ENCODE measurements at places on chromosomes 5 and 9. TPM values are rescaled to one million over a fixed set of nuclear protein-coding genes. Genes with fewer than 3 reads are reported as not detected.

DNA sequence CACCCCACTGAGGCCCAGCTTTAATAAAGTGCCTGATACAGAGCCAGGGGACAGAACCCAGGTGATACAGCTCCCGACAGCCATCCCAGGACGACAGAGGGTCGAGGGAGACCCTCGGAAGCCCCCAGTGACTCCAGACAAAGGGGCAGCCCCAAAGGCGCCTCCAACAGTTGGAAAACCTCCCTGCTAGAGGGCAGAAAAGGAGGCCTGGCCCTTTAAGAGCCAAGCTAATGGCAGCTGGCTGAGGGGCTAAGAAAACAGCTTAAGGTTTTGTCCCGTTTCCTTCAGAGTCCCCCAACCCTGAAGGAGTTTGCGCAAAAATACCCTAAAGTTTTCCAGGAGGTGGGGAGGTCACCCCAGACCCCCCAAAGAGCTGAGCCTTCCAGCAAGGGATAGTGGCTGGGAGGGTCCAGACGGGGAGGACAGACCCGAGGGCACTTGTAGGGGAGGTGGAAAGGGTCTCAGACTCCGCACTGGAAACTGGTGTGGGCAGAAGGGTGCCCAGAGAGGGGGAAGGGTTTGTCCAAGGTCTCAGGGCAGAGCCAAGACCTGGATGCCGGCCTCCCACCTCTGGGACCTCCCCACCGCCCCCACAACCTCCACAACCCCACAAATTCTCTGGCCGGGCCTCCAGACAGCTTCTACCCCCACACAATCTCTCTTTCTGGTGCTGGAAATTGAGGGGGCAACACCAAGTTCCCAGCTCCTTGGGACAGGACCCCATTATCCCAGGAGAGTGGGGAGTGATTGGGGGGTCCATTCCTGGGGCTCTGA is 8.2 kb upstream of the AK1 start:
- H3K36me3 ChIP-seq = peaks cover 6% of the 10 kb centered on the region
- peaks cover 8% of the 10 kb centered on the region for H3K4me1 ChIP-seq
- no peak overlapping the region for H3K27ac ChIP-seq
- H3K4me3 ChIP-seq = no peak overlapping the region
- no peaks in the 10 kb centered on the region for H3K27me3 ChIP-seq

- H3K4me1 ChIP-seq = peaks cover under 1% of the 10 kb centered on the region
- H3K27me3 ChIP-seq = peaks cover 35% of the 10 kb centered on the region
- no peaks in the 10 kb centered on the region for H3K36me3 ChIP-seq
- no peak overlapping the region for H3K27ac ChIP-seq
Measured at GRCh38 chr5:176173647-176174046, 64.6 kb upstream of the SIMC1 start.

DNA sequence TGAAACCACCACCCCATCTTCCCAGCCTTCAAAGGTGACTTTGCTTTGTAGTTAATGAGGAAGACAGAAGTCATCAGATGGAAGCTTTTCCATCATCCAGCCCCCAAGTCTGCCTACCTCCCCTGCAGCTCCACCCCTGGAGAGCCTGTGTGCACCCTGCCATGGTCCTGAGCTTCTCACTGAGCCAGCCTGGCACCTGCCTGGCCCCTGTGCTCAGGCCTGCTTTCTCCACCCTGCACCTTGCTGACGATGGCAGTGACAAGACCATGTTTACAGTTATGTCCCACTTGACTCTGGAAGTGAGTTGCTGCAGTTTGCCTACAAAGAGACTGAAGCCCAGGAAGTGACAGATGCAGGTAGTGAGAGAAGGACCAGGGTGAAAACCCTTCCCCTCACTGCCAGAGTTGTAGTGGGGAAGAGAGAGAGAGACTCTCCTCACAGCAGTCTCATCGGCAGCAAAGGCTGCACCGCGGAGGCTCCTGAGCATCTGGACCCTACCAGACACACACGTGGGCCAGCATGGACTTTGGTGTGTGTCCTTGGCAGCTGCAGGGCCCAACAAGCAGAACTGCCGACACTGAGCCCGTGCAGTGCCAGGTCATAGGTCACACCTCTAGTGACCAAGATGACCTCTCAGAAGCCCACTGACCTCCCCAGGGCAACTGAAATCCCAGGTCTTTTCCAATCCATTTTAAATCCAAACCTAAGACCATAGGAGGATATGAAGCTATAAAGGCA is 107.1 kb downstream of the CACNA1B start:
- H3K4me1 ChIP-seq = no peaks in the 10 kb centered on the region
- no peak overlapping the region for H3K4me3 ChIP-seq
- peaks cover 6% of the 10 kb centered on the region for H3K27me3 ChIP-seq
- no peak for DNase-seq

Gene PCDHAC2
- total RNA-seq = not detected

GRCh38 chr9:29753638-29754037 is 2180.4 kb upstream of the C9orf72 start:
- H3K4me1 ChIP-seq = peaks cover 42% of the 10 kb centered on the region
- no peaks in the 10 kb centered on the region for H3K27me3 ChIP-seq
- H3K4me3 ChIP-seq = no peak overlapping the region
- H3K27ac ChIP-seq = no peak overlapping the region
- no peak for DNase-seq

DNA sequence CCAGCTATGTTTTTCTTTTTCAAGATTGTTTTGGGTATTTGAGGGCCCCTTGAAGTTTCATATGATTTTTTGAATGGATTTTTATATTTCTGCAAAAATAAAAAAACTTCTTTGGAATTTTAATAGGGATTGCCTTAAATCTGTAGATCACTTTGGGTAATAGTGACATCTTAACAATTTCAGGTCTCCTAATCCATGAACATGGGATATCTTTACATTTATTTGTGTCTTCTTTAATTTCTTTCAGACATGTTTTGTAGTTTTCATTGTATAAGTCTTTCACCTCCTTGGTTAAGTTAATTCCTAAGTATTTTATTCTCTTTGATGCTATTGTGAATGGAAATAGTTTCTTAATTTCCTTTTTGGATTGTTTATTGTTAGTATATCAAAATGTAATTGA is 79.1 kb downstream of the PPIC start:
- H3K27ac ChIP-seq = no peak overlapping the region
- H3K4me1 ChIP-seq = no peaks in the 10 kb centered on the region
- no peak for DNase-seq
- H3K27me3 ChIP-seq = no peaks in the 10 kb centered on the region
- H3K36me3 ChIP-seq = peaks cover 20% of the 10 kb centered on the region

- H3K4me3 ChIP-seq = no peak overlapping the region
- DNase-seq = no peak
- H3K4me1 ChIP-seq = peaks cover 19% of the 10 kb centered on the region
- H3K27ac ChIP-seq = no peak overlapping the region
Measured at GRCh38 chr5:138668451-138669380, 84.5 kb upstream of the CTNNA1 start.

GRCh38 chr9:74304598-74304997 is 192.5 kb upstream of the RORB start:
- DNase-seq = no peak
- no peaks in the 10 kb centered on the region for H3K36me3 ChIP-seq
- H3K4me3 ChIP-seq = no peak overlapping the region
- no peak overlapping the region for H3K27ac ChIP-seq
- no peaks in the 10 kb centered on the region for H3K4me1 ChIP-seq

Measured in HFFc6 (cell line).